Cortex of kidney (tissue), 1 donor: ENCODE measurements at places on chromosomes 1 and 21.

- no peak for DNase-seq
Observed at GRCh38 chr21:45822429-45823099, 159.0 kb upstream of the COL6A1 start.

DNA sequence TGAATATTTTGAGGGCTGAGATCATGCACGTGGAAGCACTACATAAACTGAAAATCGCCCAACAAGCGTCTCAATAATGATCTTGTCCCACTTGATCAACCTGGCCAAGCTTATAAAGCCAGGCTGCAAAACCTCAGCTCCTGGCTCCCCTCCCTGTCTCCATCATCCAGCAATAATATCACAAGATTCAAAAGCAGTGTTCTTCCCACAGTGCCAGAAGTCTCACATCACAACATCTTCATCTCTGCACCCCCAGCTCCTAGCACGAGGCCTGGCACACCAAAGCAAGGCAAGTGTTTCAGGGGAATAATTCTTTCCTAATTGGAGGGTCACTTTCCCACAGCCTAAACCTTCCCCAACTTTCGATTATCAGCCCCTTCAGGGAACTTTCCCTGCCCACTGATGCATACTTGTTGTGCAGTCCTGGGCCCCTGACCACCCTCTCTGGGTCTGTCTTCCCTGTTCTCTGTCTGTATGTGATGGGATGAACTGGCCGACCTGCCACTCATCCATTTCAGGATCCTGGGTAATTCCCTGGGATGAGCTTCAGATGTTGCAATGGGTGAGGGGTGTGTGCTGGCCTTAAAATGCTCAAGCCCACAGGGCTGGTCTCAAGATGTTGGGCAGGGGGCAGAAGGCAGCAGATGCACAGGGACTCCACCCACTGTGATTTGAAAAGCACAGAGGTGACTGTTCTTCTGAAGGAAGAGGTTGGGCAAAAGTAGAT lies 129.0 kb downstream of the DMRTB1 start:
- no peak for DNase-seq

DNA sequence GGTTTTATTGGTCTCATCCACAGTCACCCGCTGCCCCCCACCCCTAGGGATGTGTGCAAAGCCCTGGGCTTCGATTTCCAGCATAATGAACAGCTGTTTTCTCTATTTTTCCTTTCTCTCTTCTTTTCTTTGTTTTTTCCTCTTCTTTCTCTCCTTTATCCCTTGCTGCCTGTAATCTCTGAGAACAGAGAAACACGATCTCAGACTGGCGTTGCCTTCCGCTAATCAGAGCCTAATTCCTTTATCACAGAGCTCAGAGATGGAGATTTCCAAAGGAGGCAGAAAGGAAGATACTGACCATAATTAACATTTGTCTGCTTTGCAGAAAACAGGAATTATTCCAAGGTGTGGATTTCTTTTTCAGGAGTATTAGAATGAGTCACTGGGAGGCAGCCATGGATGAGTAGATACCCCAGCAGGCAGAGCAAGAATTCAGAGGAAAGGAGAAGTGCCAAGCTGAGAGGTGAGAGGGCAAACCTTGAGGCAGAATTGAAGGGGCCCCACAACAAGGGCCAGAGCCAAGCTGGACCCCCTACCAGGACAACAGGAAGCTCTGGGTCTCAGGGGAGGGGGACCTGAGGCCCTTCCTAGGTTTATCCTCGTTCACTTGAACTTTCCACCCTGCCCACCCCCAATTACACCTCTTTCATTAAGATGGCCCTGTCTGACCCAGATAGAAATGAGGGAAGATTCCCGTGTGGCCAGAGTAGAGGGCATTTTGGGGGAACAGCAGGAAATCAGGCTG lies 33.3 kb downstream of the MATN1 start:
- DNase-seq: no peak

- no peak for DNase-seq
Observed at GRCh38 chr1:83098791-83099190, 900.1 kb downstream of the TTLL7 start.

DNA sequence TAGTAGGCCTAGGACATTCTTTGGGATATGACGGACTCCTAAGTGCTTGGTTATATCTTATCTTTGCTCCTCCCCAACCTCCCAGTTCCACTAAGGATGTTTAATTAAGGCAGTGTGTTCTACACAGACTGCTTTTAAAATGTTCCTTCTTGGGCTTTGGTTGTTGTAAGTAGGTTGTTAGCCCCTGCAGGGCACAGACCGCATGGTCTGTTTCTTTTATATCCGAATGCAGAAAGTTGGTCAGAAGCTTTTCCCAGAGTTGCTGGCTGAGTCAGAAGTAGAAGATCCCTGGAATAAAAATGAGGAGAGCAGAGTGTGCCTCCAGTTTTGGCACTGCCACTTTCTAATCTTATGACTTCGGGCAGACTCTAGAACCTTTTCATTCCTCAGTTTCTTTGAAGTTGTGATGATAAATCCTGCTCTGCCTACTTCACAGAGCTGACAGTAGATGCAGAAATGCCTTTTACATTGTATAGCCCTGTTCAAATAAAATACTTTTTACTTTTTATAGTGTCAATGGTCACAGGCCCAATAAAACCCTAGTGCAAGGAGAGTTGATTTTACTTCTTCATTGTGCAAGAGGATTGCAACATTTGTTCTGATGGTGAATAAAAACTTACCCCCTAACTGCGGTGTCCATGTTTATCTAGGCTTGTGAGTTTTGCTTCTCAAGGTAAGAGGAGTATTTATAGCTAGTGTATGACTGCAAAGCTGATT lies 18.4 kb downstream of the FMN2 start:
- no peak for DNase-seq
